NCI-H524 (cell line): ENCODE measurements at places on chromosomes 4 and X.
A peak's percentile ranks its signal among the peaks of the same experiment; 100 is the strongest.

DNA sequence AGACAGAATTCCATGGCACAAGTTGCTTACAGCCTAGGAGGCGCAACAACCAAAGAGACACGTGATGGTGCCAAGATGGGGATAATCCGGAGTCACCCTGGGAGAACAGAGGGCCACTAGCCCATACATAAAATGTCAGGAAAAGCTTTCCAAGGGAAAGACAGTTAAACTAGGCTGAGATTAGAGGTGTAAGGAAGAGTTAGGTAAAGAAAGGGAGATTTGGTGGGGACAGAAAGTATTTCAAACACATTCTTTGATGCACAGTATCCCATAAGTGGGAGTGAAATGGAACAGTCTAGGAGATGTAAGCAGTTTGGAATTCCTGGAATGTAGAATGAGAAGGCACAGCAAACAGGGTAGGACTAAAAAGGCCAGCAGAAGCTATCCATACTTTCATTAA, 860.9 kb upstream of the LCORL start:
- no peak for DNase-seq

GRCh38 chrX:46444011-46444410, 101.2 kb downstream of the ZNF674 start:
- no peak for DNase-seq

DNA sequence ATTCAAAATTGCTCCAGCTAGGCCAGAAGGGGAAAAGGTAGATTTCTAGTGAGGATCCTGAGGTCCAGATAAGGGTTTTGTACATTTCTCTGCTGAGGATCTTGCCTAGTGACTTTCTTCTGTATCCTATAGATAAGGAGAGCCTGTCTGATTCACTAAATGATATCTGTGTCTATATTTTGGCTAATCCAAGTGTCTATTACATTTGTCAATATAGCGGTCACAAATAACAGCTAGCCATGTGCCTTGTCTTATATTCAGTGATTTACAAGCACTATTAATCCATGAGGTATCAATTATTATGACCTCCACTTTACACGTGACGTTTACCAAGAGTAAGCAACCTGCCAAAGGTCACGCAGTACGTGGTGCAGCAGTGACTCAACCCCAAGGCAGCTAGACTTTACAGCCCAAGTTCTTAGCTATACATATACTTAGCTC, 41.6 kb downstream of the TMEM165 start:
- no peak for DNase-seq

GRCh38 chr4:31043382-31044062, 323.4 kb downstream of the PCDH7 start:
- no peak for DNase-seq

DNA sequence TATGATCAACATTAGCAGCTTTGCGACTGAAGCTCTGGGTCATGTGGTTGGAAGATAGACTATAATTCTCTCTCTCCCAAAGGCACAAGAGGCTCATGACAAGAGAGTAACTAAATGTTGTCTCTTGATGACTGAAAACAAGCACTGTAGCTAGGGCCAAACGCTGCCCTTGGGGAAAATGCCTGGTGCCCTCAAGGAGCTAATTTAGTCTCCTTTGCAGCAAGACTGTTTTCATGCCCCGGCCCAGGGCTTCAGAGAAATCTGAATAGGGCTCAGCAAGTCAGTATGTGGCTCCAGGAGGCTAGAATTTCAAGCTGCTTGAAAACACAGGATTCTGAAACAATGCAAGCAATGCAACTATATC, 411.9 kb downstream of the GPAT3 start:
- no peak for DNase-seq

DNA sequence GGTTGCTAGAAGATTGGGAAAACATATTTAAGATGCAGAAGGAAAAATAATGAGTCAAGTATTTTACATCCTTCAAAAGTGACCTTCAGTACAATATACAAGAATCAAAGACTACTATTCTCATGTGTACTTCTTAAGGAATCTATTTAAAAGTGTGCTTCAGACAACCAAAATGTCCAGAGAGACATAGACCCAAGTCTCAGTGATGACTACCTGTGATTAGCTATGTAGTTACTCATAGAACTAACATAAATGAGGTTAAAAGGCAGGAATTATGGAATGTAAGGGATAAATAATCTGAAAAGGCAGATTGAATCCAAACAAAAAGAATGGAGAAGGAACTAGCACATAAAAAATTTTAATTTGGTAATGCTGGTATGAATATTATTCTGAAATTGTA, 634.7 kb upstream of the FAM241A start:
- no peak for DNase-seq

GRCh38 chrX:6225288-6225910, 3.3 kb downstream of the NLGN4X start:
- DNase-seq = peak; percentile 46

- no peak for DNase-seq
These were observed 349.0 kb downstream of the MID1IP1 start for GRCh38 chrX:39150220-39150619.

DNA sequence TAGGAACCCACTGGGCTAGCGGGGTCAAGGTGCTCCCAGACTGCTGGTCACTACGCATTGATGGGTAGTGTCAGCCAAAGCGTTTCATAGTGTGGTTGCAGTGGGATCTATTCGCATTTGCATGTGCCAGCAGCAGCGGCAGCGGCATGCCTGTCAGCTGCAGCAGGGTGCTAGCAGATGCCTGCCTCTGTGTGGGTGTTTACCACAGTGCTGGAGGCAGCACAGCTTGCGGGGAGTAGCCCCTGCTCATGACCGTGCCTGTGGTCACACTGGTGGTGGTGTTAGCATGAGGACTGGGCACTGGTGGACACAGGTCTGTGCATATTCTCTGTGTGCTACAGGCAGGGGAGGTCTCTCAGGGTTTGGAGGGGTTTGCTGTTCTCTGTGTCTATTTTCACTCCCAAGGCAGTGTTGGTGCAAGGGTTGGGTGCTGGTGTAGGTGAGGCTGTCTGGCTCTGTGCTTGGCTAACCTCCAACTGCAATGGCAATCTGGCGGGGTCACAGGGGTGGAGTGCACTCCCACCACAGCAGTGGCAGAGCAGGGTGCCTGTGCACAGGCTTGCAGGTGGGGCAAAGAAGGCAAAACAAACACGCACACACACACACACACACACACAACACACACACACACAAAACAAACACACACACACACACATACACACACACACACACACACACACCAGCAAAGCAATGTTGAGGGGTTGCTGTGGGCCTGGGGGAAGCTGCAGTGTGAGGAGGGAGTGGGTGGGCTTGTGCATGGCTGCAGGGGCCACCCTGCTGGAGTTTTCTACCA, 184.4 kb downstream of the GLUD2 start:
- no peak for DNase-seq

GRCh38 chrX:110167952-110168451, 149.9 kb downstream of the AMMECR1 start:
- no peak for DNase-seq

GRCh38 chrX:109952985-109953905, 49.7 kb upstream of the TMEM164 start:
- peak; percentile 38 for DNase-seq

- no peak for DNase-seq
These were observed 87.5 kb downstream of the SPANXN3 start for GRCh38 chrX:143429811-143430210.

DNA sequence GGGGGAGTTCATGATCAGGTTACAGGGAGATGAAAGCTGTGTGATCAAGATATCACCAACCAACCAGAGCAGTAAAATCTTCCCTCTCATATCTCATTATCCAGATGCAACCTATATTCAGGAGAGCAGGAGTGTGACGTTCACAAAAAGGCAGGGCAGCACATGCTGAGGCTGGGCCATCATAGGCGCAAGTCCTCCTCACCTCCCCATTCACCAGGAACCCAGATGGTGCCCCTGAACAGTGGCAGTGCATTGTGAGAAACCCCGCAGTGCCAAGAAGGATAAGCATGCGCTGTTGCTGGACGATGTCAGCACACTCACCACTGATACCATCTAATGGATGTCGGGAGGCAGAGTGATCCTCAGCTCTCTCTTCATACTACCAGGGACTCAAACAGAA, 170.9 kb downstream of the COL25A1 start:
- no peak for DNase-seq

GRCh38 chr4:155590796-155591585, 75.7 kb upstream of the GUCY1A1 start:
- no peak for DNase-seq

- no peak for DNase-seq
These were observed 10.1 kb downstream of the C4orf50 start for GRCh38 chr4:6008092-6008551.

DNA sequence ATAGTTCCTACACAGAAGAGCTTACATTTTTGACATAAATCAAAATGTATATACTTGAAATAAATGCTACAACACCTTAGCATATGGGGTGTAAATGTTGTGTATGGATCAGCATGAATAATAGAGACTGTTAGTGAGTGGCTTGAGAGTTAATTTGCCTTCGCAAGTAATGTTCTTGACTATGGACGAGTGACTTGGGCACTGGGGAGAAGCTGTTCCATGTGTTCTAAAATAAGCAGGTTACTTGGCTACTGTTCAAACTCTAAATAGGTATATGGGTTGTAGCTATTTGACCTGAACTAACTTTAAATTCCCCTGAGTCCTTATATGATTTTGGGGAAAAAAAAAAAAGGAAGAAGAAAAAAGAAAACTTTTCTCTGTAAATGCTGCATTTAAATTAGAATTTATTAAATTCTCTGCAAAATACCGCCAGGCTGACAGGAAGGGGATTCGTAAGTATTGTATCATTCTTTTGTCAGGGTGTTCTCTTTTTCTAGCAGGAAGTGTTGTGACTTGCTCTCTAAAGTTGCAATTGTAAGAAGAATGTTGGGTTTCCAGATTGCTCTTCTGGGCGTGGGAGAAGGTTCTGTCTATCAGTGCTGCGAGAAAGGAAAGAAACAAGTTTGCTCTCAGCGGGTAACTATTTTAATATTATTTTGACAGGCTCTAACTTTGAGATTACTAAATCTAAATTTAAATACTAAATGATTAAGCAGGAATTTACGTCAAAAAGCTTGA, 32.2 kb downstream of the PLS3 start:
- no peak for DNase-seq

- no peak for DNase-seq
These were observed 551.5 kb upstream of the PITX2 start for GRCh38 chr4:111174331-111174730.
